ENCODE measurements at places on chromosomes 13 and 19.

- DNase-seq, result no peak
Observed at GRCh38 chr13:64709079-64709478, 2521.1 kb downstream of the PCDH9 start.

- DNase-seq, result no peak
Observed at GRCh38 chr19:4707956-4708650, 15.5 kb downstream of the DPP9 start.

DNA sequence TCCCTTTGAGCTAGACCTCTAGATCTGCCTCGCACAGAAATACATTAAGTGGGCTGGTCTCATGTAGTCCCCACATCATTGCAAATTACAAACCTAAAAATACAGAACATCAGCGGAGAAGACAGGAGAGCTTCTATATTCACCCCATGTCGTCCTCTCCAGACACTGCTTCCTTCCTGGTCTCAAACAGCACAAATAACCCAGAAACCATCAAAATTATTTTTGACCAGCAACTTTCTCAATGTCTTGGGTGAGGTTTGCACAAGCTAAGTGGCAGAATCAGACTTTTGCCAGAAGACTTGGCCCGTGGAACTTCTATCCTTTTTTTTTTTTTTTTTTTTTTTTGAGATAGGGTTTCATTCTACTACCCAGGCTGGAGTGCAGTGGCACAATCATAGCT lies 28.2 kb downstream of the CLEC17A start:
- DNase-seq, result no peak

GRCh38 chr13:37947419-37948140 lies 78.0 kb upstream of the TRPC4 start:
- no peak for DNase-seq

DNA sequence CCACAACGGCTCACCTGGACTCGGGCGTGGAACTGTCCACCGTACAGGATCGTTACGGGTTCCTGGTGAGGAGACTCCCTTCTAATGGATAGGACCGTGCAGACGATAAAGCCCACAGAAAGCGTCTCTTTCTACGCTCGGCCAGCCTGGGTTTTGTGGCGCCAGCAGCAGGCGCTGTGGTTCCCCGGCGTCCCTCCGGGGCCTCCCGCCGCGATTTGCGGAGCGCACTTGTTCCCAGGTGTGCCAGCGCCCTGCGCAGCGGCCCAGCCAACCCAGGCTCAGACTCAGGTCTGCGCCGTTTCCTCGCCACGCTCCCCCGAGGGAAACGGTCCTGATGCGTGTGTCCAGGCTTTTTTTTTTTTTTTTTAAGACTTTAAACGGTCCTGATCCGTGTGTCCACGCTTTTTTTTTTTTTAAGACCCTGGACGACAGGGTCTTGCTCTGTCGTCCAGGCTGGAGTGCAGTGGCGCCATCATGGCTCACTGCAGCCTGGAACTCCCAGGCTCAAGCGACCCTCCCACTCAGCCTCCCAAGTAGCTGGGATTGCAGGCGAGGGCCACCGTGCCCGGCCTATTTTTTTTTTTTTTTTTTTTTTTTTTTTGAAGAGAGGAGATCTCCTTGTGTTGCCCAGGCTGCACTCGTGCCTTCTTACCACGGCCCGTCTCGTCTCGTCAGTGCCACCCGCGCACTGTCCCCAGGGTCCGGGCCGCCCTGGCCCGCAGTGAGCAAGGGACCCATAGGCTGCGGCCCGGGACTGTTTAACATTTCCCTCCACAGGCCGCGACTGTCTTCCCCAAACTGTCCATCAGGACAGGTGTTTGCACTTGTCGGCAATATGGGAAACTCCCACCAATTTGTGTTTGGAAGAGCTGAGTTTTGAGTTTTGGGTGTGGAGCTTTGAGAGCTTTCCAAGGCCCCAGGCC lies 23.8 kb downstream of the GJA3 start:
- no peak for DNase-seq

DNA sequence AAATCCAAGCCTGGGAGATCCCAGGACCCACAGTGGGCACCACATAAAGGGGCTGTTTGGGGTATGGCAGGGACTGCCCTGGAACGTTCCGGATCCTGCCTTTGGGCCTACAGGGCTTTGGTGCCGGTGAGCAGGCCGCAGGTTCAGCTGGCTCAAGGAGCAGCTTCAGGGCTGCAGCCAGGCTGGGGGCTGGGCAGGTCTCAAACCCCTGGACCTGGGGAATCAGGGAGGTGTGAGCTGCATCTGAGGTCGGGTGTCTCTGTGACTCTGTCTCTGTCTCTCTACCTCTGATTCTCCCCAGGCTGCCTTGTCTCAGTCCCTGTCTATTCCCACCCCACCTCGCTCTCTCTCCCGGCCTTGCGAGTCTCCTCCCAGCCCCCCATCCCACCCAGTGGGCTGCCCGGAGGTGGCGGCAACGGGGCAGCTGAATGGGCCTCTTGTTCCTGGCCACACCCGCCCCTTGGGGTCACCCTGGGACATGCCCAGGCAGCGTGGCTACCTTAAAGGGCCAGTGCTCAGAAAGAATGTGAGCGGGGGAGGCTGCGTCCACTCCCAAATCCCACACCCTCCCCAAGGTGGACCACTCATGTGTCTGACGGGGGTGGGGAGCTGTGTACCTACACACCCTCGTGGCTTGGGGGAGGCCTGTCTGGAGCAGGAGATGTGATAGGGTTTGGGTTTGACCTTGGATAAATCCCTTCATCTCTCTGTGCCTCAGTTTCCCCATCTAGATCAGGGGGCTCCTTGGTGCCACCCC lies 31.1 kb downstream of the NFIC start:
- no peak for DNase-seq

DNA sequence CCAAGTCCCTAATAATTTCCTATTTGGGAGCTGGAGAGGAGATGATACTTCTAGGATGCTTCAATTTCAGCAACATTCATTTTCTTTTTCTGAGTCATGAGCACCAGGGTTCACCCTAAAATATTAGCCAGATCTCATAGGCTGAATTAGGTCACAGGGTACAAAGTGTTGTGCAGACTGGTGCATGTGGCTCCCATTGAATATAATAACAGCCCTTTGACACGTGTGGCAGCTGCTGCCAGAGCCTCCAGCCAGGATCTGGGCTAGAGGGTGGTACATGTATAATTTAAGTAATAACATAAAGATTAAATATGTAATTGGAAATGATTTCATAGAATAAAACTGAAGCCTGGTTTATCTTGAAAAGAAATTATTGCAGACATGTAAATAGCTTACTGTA lies 244.9 kb downstream of the ATP8A2 start:
- no peak for DNase-seq

DNA sequence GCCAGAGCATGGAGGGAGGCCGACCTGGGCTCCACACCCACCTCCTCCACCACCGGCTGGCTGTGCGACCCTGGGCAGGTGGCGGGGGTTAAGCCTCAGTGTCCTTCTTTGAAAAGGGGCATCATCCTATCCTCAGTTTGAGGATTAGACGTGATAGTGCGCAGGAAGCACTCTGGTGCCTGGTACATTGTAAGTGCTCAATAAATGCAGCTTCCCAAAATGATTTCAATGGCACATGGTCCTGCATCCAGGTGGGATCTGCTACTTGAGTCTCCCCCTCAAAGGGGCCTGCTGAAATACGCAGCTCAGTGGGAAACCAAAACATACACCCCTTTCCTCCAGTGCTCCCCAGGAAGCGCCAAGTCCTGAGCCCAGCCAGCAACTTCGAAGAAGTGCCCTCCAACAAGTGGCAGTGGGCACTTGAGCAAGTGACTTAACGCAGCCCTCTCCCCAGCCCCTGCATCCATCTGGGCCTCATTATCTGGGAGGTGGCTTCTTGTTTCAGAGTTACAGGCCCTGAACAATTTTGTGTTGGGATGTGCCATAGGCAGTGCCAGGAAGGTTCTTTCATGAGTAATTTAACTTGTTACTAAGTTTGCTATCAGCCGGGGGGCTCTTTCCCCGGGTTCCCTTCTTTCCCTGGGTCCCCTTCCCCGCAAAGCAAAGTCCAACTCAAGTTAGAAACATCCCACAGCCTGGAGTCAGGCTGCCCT lies 17.9 kb downstream of the ACTN4 start:
- DNase-seq, result no peak

- no peak for DNase-seq
Observed at GRCh38 chr19:47520343-47520806, 5.5 kb upstream of the NAPA start.

- no peak for DNase-seq
Observed at GRCh38 chr13:42615691-42616090, 41.7 kb downstream of the TNFSF11 start.

DNA sequence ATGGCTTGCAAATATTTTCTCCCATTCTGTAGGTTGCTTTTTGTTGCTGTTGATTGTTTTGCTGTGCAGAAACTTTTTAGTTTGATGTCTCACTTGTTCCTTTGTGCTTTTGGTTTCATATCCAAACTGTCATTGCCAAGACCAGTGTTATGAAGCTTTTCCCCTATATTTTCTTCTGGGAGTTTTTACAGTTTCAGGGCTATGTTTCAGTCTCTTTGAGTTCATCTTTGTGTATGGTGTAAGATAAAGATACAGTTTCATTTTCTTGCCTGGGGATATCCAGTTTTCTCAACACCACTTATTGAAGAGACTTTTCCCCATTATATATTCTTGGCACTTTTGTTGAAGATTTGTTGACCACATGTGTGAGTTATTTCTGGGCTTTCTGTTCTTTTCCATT lies 139.9 kb downstream of the MRPL57 start:
- DNase-seq, result no peak

GRCh38 chr13:100933841-100934240 lies 259.2 kb upstream of the TMTC4 start:
- DNase-seq, result no peak

- no peak for DNase-seq
Observed at GRCh38 chr19:54319049-54319448, 6.1 kb upstream of the LILRA5 start.

- no peak for DNase-seq
Observed at GRCh38 chr13:27194895-27195764, 23.5 kb upstream of the USP12 start.

DNA sequence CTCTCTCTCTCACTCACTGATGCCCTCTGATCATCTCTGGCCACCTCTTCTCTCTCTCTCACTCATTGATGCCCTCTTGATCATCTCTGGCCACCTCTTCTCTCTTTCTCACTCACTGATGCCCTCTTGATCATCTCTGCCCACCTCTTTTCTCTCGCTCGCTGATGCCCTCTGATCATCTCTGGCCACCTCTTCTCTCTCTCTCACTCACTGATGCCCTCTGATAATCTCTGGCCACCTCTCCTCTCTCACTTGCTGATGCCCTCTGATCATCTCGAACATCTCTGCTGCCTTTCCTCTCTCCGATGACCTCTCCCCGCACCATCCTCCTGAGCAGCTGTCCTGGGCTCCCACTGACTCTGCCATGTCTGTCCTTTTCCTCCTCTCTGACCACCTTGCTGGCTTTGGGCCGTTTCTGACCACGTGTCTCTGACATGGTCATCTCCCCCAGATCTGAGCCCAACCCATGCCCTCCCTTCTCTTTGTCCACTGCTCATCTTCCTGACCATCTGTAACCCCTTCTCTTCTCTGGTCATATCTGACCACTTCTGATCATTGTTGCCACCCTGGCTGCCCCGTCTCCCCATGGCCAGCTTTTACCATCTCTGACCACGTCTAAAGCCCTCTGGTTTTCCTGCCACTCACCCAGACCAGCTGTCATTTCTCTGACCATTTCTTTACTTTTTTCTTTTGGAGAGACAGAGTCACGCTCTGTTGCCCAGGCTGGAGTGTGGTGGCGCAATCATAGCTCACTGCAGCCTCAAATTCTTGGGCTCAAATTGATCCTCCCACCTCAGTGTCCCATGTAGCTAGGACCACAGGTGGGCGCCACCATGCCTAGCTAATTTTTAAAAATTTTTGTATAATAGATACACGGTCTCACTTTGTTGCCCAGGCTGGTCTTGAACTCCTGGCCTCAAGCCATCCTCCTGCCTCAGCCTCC lies 2.4 kb downstream of the LRFN3 start:
- no peak for DNase-seq

DNA sequence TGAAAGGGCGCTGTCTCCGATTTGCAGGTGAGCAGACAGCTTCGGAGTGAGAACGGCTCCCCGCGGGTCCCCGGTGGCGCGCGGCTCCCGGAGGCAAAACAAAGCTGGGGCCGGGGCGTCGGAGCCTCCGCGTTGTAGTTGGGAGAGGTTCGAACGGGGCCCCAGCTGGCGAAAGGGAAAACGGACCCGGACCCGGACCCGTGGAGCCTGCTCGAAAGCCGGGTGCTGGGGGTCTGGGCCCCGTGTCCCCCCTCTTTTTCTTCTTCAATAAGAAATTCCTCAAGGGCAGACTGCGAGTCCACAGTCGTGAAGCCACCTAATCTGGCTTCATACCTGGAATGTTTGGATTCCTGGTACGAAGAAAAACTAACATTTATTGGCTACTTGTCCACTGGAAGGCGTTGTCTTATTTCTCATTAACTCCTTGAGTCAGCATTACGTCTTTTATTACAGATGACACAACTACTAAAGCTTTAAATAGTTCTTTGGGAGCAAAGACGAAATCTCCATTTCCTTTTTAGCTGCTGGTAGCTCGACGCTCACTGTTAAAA lies 632 bp upstream of the MTIF3 start:
- DNase-seq, result no peak

DNA sequence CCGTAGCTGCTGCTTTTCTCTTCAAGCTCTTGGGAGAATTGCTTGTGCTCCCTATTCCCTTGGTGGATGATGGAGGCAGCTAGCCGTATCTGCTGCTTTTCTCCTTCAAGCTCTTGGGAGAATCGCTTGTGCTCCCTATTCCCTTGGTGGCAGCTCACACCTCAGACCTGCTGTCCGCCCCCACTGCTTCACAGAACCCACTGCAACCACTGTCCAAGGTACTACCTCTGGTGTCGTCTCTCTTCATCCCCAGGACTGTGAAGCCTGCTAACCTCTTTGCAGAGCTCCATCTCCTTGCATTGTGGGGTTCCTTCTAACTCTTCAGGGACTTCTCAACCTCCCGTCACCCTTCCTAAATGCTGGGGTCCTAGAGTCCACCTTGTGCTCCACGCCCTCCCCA lies 4.6 kb upstream of the ERVK3-1 start:
- DNase-seq, result no peak

GRCh38 chr13:50855681-50856080 lies 12.2 kb upstream of the DLEU7 start:
- no peak for DNase-seq

DNA sequence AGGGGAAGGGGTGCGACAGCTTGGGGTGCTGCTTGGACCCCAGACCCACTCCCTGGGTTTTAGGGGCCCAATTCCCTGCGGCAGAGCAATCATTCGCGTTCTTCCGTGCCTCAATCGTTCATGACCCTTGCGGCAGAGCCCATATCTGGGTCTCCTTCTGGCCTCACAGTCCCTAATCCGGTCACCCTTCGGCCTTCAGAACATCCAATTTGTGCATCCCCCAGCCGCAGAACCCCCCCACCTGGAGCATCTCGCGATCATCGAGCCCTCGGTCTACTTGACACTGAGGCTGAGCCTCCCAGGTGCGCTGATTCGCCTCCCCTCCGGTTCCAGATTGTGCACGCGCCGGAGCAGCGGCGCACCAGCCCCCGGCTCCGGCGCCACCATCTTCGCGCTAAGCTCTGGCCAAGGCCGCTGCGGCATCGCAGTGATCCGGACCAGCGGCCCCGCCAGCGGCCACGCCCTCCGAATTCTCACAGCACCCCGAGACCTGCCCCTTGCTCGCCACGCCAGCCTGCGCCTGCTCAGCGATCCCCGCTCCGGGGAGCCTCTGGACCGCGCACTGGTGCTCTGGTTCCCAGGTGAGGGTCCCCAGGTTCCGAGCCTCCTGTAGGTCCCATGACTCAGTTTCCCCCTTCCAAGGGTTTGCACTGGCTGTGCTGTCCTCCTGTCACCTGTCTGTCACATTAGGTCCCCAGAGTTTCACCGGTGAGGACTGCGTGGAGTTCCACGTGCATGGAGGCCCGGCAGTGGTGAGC lies 501 bp downstream of the GTPBP3 start:
- no peak for DNase-seq

GRCh38 chr19:814152-815078 lies 7.3 kb downstream of the PLPPR3 start:
- DNase-seq, result no peak

Measured in left renal pelvis (tissue), 4 donors.